Central memory CD8-positive, alpha-beta T cell (primary cell): ENCODE measurements at places on chromosomes 11 and 22.

DNA sequence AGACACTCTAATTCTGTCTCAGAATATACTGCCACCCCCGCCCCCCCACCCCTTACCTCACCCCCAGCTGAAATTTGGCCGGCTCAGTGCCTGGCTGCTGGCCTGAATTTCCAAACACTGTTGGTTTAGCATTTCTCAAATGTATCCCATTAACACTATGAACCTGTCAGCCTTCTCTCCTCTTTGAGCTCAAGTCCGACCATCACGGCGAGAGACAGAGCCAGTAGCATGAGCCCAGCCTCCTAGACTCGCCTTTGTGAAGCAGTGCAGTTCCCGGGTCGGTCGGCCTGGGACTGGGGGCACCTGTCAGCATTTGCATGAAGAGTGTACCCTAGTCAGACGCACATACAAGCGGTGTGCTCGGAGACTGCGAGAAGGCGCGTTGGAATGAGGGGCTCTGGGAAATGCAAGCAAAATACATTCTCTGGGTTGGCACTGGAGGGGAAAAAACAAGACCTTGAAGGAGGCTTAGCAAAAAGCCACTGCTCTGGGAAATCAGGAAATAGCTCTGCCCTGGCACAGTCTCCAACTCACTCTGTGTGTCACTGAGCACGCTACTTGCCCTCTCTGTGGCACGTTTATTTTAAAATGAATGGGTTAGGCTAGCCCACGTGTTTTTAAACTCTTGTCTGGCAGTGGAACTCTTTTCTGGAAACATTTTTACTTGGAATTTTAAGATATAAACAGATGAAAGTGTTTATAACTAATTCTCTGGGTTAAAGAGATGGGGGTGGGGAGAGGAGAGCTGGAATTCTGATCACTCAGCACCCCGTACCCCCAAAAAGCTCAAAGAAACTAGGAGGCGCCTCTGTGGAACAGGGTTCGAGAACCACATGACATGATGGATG lies 108.3 kb downstream of the TIMP3 start:
- H3K4me3 ChIP-seq: no peak overlapping the region
- H3K36me3 ChIP-seq: no peaks in the 10 kb centered on the region
- no peak overlapping the region for H3K27ac ChIP-seq
- no peak for DNase-seq

- peaks cover 3% of the 10 kb centered on the region for H3K36me3 ChIP-seq
- no peak overlapping the region for H3K4me3 ChIP-seq
- peaks cover 31% of the 10 kb centered on the region for H3K4me1 ChIP-seq
- H3K27me3 ChIP-seq: peaks cover 31% of the 10 kb centered on the region
Measured at GRCh38 chr22:21047730-21048129, 2.0 kb downstream of the LRRC74B start.

DNA sequence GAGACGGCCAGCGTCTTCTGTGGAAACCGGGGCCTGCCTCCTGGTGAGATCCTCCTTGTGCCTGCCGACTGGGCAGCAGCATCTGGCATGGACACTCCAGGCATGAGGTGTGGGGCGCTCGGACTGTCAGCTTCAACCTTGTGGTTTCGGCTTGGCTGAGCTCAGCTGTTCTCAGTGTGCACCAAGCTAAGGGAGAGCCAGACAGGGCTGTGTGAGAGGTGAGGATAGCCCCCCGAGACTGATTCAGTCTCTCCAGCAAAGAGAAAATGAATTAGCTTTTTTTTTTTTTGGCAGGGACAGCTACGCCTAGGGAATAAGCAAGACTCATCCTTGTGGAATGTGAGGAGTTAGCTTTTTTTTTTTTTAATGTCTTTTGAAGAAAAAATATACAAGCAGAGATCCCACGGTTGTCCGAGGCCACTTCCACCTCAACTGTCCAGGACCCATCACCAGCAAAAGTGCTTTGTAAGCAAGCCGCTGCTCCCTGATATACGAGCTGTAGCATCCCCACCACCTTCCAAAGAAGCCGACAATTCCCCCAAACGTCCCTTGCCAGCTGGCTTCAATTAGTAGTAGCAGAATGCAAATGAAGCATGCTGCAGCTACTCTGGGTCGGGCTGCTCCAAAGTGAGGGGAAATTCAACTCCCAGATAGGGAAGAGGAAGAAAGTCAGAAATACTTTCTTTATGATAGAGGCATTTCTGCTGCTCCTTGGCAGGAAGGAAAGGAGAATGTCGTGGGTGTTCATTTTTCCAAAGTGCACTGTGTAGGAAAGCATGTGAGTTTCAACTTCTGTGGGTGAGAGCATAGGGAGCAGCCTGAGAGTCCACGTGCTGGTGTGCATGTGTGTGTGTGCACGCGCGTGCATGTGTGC lies 9.7 kb upstream of the THY1 start:
- H3K27me3 ChIP-seq: peaks cover 64% of the 10 kb centered on the region
- no peak overlapping the region for H3K4me3 ChIP-seq
- no peak for DNase-seq
- no peak overlapping the region for H3K27ac ChIP-seq
- H3K36me3 ChIP-seq: no peaks in the 10 kb centered on the region

DNA sequence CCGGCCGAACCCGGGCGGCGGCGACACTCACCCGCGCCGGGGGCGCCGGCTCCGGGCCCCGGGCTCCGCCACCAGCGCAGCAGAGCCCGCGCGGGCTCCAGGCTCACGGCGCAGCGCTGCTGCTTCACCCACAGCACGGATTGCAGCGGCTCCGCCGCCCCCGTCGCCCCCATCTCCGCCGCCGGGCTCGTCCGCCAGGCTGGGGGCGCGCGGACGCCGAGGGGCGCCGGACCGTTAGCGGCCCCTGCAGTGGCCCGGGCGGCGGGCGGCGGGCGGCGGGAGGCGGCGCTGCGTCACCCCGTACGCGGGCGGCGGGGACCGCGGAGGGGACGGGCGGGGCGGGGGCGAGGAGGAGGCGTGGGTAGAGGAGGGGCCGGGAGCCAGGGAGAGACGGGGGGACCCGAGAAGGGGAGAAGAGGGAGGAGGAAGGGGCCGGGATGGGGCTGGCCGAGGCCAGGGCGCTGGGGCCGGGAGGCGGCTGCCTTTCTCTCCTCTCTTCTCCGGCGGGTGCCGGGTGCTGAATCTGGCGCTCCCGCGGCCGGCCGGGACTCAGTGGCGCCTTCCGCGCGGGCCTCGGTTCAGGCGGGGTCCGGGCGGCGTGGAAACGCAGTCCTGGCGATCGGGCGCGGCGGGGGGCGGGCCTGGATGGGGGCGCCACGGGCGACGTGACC lies at the start of gene CERK:
Gene CERK, minus strand, starts transcription at position 277 of the 671 bp plus-strand sequence. Its CDS starts 104 bp downstream, at position 173.
- peaks cover 29% of the 10 kb centered on the region for H3K36me3 ChIP-seq
- no peaks in the 10 kb centered on the region for H3K27me3 ChIP-seq
- peak within 1 kb of the TSS; percentile 98 for H3K4me3 ChIP-seq
- peak; percentile 34 for DNase-seq
- peak within 1 kb of the TSS; percentile 98 for H3K27ac ChIP-seq

GRCh38 chr11:134483857-134484256 lies 71.8 kb upstream of the B3GAT1 start:
- H3K27ac ChIP-seq: no peak overlapping the region
- peaks cover 39% of the 10 kb centered on the region for H3K27me3 ChIP-seq
- no peak for DNase-seq
- no peak overlapping the region for H3K4me3 ChIP-seq
- peaks cover under 1% of the 10 kb centered on the region for H3K4me1 ChIP-seq
